ENCODE measurements at places on chromosomes 1 and 21.

DNA sequence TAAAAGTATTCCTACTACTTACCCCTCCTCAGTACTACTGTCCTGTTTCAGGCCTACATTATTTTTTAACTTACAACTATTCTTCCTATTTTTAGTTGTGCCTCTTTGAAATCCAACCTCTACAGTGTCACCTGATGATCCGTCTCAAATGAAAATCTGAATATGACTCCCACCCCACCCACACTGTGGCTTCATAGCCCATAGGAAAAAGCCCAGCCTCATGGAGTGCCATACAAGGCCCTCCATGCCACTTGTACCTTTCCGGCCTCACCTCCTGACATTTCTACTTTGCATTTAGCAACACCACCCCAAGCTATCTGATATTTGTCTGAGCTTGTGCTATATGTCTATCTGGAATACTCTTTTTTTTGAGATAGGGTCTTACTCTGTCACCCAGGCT lies 49.3 kb downstream of the TRAF5 start:
- no peak for DNase-seq

- no peak for DNase-seq
Measured at GRCh38 chr1:33317354-33317753, 3.5 kb downstream of the A3GALT2 start.

- DNase-seq: no peak
Measured at GRCh38 chr1:234942012-234942332, 186.7 kb downstream of the TOMM20 start.

DNA sequence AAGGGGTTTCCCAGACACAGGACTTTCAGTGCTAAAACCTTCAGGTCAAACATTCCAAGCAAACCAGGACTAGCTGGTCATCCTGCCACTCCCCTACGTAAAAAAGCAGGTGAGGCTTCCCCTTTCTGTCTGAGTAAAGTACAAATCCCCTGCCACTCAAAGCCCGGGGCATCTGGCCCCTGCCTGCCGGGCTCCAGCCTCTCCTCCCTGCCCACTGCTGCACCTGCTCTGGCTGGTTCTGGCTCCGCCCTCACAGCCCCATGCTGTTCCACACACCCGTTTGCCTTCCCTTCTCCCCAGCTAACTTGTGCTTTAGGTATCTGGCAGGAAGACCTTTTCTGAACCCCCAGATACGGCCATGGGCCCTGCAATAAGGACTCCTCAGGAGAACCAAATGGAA lies 23.3 kb upstream of the S100A7 start:
- no peak for DNase-seq

- no peak for DNase-seq
Measured at GRCh38 chr1:63753591-63753990, 20.2 kb upstream of the ROR1 start.

DNA sequence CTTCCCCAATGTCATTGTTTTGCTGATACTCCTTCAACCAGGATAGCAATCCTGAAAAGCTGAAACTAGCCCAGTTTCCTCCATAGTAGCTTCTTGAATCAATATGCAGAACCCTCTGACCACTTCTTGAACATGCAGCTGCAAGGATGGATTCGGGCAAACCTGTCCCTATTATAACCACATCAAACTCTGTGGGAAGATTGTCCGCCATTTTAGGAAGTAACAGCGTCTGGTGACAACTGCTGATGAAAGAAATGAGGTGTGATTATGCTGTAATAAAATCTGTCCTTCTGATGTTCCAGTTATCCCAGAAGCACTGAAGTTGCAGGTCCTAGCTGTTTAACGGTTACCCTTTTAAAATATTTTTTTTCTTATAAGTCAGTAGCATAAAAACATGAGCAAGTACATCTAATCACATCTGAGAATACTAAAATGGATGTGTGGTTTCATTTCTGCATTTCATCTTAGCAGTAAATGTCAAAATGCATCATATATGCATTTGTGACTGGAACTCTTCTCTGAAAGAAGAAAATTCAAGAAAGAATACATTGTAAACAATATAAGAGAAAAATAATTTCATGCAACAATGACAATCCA lies 4.5 kb downstream of the CHML start:
- DNase-seq: no peak

- no peak for DNase-seq
Measured at GRCh38 chr1:51284487-51284954, 45.8 kb downstream of the TTC39A start.

GRCh38 chr1:66395202-66396061 lies 138.5 kb upstream of the SGIP1 start:
- DNase-seq: no peak

All from CD4-positive, alpha-beta T cell (primary cell).